ENCODE measurements at places on chromosomes 1 and 21.

DNA sequence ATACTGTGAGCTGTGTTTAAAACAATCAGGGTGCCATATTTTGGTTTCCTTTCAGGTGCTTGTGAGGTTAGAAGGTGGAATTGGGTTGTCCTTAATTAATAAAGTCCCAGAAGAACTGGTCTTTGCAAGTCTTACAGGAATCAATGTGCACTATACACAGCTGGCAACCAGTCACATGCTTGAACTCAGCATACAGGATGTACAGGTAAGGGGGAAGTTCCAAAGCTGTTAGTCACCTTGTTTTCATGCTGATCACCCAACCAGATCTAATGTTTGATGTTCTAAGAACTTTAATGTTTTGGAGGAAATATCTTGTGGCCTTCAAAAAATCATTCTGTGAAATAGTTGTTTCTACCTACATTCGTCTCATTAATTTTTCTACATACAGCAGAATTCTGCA is 156.3 kb downstream of the VPS13D start:
- DNase-seq: no peak

GRCh38 chr21:37224861-37225839 is 42.0 kb downstream of the VPS26C start:
- peak; percentile 60 for DNase-seq

GRCh38 chr1:61089338-61089737 is 7.0 kb downstream of the NFIA start:
- DNase-seq: no peak

DNA sequence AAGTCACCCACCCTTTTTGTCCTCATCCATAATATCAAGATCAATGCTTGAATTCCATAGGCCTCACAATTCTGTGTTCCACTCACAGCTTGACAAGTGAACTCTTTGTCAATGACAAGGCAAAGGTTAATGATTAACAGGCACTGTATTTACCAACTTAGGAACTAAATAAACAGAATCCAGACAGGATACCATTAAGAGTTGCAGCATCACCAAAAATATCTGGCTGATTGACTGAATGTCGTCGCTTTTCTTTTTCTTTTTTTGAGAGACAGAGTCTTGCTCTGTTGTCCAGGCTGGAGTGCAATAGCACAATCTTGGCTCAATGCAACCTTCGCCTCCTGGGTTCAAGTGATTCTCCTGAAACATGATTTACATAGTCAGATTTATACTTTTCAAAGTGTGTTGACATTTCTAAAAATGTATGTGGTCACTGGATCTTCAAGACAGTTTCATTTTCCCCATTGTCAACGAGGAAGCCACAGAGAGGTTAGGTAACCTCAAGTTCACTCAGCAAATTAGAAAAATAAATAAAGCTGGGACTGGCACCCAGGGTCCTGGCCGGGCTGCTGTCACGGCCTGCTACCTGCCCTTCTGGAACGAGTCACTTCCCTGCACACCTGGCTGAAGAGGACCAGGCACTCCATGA is 81.0 kb downstream of the PDE9A start:
- DNase-seq: no peak

- no peak for DNase-seq
These were observed 486.1 kb upstream of the ADGRL2 start for GRCh38 chr1:81314513-81315233.

DNA sequence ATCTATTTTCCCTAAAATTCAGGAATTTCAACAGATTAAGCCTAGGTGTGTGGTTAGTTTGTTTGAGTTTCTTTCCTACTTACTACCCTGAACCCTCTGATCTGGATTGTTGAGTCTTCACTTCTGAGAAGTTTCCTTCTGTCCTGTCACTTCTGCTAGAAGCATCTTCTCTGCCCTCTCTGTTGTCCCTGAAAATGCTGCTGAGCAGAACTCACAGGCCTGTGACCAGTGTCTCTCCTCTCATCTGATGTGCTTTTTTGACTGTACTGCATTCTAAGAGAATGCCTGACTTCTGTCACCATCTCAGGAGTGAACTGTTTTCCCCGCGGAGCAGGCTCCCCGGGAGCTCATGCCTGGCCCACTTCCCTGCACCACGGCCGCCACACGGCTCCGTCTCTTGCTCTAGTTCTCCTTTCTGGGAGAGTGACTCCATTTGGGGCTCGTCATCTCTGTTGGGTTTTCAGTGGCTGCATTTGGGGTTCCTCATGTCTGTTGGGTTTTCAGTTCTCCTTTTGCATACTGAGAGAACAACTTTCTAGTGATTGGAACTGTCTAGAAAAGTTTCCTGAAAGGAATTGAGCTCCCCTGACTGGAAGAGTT is 77.9 kb downstream of the POFUT2 start:
- DNase-seq: no peak

DNA sequence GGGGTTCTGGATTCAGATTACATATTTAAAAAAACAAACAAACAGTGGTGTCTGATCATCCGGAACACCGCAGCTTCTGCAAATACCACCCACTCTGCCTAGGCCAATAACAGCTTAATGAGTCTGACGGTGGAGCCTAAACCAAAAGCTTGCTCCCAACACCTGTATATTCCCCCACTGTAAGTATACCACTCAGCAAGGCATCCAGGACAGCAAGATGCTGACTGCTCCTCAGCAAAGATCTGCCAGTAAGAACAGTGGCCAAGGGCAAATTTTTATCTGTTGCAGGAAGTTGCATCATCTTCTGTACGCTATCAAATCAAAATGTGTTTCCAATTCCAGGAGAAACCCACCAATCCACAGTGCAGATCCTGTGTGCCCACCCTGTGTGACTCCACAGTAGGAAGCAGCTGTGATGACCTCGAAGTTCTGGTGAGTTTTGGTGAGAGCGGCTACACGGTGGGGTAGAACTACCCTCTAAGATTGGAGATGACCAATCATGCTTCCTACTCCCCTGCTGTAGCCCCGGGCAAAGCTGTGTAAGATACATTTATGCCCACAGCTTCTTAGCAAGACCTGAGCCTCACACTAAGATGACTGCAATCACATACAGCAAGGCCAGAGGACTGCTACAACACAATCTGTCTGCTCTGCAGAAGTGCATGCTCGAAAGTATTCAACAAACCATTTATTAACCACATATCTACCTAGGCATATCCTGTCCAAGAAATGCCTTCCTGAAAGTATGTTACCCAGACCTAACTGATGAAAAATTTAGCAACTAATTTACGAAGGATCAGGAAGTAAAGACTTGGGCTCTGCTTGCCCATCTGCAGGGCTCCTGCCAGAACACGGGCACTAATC is 30.5 kb downstream of the SIPA1L2 start:
- no peak for DNase-seq

DNA sequence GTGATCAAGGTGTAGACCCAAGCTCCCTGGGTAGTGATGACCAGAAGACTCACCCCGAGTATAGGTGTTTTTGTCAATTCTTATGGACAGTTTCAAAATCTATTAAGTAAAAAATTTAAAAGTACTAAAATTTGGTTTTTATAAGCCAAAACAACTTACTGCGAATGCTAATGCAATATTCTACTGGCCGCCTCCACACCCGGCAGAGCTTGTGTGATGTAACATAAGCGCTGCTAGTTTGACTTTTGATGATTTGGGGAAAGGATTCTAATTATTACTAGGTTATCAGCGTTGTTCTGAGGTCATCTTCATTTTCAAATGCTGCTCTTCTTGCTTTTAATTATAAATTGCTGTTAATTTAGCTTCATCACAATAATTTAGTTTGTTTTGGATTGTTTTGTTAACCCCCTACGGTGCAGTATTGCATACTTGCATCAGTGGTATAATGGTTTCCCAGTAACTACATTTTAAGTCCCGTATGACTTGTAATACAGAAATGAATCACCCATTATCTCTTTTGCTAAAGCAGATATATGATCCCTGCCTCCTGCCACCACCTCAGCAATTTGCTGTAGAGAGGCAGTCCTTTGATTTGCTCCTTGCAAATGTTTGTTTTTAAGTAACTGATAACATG is 178.0 kb downstream of the SDCCAG8 start:
- DNase-seq: no peak

GRCh38 chr1:229248821-229249817 is 21.8 kb upstream of the RAB4A start:
- no peak for DNase-seq

- DNase-seq: peak; percentile 40
These were observed 81.6 kb upstream of the IFFO2 start for GRCh38 chr1:19038096-19038495.

DNA sequence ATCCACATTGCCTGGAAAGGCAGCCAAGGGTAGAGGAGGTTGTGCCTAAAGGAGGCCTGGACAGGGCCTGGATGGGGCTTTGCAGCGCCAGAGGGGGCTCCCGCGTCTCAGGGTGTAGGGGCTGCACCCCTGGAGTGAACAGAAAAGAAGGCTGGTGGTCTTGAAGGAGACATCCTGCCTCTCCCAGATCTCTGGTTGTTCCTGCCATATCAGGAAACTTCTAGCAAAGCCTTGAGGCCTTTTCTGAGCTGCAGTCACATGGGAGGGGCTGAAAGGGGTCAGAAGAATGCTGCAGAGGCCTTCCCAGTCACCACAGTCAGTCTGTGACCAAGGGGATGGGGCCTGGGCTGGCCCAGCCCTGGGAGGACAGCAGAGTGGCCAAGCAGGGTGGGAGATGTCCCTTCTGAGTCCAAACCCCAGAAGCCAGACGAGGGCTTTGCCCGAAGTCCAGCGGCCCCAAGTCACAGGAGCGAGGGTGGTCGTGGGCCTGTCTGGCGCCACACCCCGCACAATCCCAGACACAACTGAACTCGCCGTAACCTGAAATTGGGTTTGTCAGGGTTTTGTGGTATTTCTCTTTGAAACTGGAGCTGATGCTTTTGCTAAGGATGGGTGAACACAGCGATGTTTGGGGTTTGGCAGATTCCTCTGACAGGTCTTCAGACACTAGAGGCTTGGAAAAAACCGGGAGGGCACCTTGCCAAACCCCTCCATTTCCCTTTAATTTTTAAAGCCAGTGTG is 29.6 kb downstream of the SIM2 start:
- peak; percentile 74 for DNase-seq

GRCh38 chr21:15272591-15272990 is 207.8 kb upstream of the NRIP1 start:
- DNase-seq: no peak

DNA sequence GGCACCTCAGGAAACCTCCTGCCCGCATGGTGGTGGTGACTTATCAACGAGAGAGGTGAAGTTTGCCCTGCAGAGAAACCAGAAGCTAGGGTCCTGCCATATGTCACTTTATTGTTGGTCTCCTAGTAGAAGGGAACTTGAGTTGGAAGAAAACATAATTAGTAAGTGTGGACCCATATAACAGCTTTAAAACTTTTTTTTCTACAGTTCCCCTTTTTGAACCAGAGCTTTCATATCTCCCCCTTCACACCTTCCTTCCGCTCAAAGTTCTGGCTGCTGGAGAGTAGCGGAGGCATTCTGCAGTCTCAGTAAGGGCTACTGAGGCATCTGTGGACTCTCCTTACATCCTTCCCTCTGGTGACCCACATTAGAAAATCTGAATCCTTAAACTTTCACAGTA is 48.9 kb downstream of the PHC2 start:
- no peak for DNase-seq

GRCh38 chr1:54259546-54260140 is 59.7 kb downstream of the MRPL37 start:
- DNase-seq: no peak

GRCh38 chr1:24925082-24925779 is 4.8 kb downstream of the RUNX3 start:
- no peak for DNase-seq

DNA sequence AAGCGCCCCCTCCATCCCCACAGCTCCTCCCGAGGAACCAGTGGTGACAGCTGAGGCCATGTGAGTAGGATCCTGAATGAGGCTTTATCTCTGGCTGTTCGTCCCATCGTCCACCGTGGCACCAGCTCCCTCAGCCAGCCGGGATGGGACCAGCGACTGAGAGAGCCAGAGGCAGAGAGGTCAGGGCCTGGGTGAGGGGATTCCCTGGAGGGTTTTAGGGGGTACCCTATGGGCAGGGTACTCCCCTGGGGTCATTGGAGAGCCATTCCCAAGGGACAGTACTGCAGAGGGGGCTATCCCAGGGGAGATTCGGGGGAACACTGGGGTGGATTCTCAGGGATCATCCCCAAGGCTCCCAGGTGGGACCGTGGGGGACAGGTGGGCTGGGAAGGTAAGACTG is 2.4 kb downstream of the TMEM125 start:
- peak; percentile 77 for DNase-seq

DNA sequence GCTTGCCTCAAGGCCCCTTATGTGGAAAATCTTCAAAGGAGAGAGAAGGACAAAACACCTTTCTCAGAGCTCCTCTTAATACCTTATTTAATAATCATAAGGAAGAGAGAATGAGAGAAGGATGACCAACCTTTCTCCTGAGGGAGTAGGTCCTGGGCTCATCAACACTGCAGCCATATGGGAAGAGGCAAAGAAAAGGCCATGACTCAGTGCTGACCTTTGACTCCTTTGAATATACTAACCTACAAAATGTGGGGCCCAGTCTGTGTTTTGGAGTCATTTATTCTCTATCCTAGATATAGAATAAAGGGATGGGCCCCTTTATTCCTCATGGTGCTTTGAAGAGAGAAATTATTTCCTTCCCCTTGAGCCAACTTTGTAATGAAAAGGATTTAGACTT is 38.3 kb downstream of the CAMSAP2 start:
- DNase-seq: no peak

GRCh38 chr1:97308131-97308530 is 586.5 kb downstream of the PTBP2 start:
- no peak for DNase-seq

- DNase-seq: no peak
These were observed 13.7 kb downstream of the PI4KB start for GRCh38 chr1:151313501-151313900.

DNA sequence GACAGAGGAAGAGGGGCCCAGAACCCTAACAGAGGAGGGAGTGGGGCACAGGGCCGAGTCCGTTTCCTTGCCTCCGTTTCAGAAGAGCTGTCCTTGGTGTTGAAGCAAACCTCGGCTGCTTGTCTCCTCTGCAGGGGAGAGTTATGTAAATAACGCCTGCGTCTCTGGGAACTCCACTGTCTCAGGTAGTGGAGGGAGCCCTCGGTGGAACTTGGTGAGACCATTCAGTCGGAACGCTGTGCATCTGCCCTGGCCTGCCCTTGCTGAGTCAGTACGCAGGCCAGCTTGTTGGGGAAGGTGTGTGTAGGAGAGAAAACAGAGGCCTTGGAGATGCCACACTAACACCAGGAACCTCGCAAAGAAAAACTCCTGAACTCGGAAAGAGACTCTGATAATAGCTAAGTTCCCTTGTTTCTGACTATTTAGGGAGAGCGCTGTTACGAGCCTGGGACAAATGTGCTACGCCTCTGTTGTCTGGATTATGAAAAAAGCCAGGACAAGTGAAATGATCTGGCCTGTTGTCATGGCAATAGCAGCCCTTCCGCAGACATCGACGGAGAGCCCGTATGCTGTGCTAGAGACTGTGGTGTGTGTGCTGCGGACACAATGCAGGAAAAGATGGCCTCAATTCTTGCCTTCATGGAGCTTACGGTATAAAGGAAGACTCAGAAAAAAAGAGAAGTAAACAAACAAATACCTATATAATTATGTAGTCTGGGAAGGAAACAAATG is 94.6 kb upstream of the AKT3 start:
- no peak for DNase-seq

GRCh38 chr21:31103571-31104265 is 65.4 kb upstream of the KRTAP19-8 start:
- DNase-seq: no peak

GRCh38 chr21:26505211-26505610 is 67.9 kb downstream of the CYYR1 start:
- no peak for DNase-seq
